GM23248 (cell line): ENCODE measurements at places on chromosomes 2 and 18. TPM values are rescaled to one million over a fixed set of nuclear protein-coding genes. Genes with fewer than 3 reads are reported as not detected.

- no peaks in the 10 kb centered on the region for H3K36me3 ChIP-seq
- no peak overlapping the region for H3K27ac ChIP-seq
- no peak overlapping the region for H3K4me3 ChIP-seq
- peaks cover 3% of the 10 kb centered on the region; the same call in 1 of the 2 replicates for H3K27me3 ChIP-seq
- no peak for DNase-seq
Measured at GRCh38 chr2:138919120-138919747, 139.0 kb upstream of the NXPH2 start.

GRCh38 chr2:28552045-28552823 lies 56.4 kb downstream of the PLB1 start:
- H3K4me1 ChIP-seq = no peaks in the 10 kb centered on the region
- no peak overlapping the region for H3K4me3 ChIP-seq
- DNase-seq = peak; percentile 79
- H3K27ac ChIP-seq = no peak overlapping the region
- no peaks in the 10 kb centered on the region for H3K36me3 ChIP-seq

- no peaks in the 10 kb centered on the region for H3K36me3 ChIP-seq
- no peak overlapping the region for H3K27ac ChIP-seq
- H3K4me1 ChIP-seq = no peaks in the 10 kb centered on the region
- H3K4me3 ChIP-seq = no peak overlapping the region
Measured at GRCh38 chr2:233446121-233446520, 91.8 kb downstream of the DGKD start.

The ZNF804A gene
- polyA plus RNA-seq = 0.70 and 0.93 TPM in 2 replicates

The PGAP1 gene
- 2.4 and 2.5 TPM in 2 replicates for polyA plus RNA-seq

GRCh38 chr2:29166242-29167039 lies 51.2 kb downstream of the CLIP4 start:
- peaks cover 20% of the 10 kb centered on the region for H3K4me1 ChIP-seq
- peak overlapping the region; percentile 57 for H3K27ac ChIP-seq
- H3K4me3 ChIP-seq = no peak overlapping the region
- H3K27me3 ChIP-seq = no peaks in the 10 kb centered on the region

- no peak overlapping the region for H3K4me3 ChIP-seq
- peaks cover 16% of the 10 kb centered on the region for H3K4me1 ChIP-seq
- H3K27ac ChIP-seq = no peak overlapping the region
- H3K36me3 ChIP-seq = no peaks in the 10 kb centered on the region
- DNase-seq = peak; percentile 59
Measured at GRCh38 chr2:64062840-64063239, 43.6 kb upstream of the VPS54 start.

- no peaks in the 10 kb centered on the region for H3K27me3 ChIP-seq
- no peaks in the 10 kb centered on the region for H3K4me1 ChIP-seq
- no peak overlapping the region for H3K27ac ChIP-seq
- no peak overlapping the region for H3K4me3 ChIP-seq
Measured at GRCh38 chr2:10204326-10205161, 82.0 kb downstream of the RRM2 start.

DNA sequence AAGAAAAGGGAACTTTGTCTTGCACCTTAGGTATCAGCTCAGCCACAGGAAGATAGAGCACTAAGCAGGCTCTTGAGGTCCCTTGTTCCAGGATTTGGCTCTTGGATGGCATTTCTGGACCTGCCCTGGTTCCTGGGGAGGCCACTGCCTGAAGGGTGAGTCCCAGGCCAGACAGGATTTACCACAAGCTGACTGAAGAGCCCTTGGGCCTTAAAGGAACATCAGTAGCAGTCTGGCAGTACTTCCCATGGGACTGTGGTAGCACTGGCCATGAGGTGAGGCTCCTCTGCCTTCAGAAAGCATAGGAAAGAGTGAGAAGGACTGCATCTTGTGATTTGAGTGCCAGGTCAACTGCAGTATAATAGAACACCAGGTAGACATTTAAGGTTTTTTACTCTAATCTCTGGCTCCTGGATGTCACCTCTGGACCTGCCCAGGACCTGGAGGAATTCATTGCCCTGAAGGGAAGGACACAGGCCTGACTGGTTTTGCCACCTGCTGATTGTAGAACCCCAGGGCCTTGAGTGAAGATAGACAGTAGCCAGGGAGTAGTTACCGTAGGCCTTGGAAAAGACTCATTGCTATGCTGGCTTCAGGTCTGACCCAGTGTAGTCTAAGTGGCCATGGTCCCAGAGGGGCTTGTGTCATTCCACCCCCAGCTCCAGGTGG lies 154.4 kb upstream of the CREB1 start:
- no peaks in the 10 kb centered on the region for H3K36me3 ChIP-seq
- H3K4me1 ChIP-seq = no peaks in the 10 kb centered on the region
- no peak overlapping the region for H3K4me3 ChIP-seq
- no peaks in the 10 kb centered on the region for H3K27me3 ChIP-seq
- DNase-seq = no peak

DNA sequence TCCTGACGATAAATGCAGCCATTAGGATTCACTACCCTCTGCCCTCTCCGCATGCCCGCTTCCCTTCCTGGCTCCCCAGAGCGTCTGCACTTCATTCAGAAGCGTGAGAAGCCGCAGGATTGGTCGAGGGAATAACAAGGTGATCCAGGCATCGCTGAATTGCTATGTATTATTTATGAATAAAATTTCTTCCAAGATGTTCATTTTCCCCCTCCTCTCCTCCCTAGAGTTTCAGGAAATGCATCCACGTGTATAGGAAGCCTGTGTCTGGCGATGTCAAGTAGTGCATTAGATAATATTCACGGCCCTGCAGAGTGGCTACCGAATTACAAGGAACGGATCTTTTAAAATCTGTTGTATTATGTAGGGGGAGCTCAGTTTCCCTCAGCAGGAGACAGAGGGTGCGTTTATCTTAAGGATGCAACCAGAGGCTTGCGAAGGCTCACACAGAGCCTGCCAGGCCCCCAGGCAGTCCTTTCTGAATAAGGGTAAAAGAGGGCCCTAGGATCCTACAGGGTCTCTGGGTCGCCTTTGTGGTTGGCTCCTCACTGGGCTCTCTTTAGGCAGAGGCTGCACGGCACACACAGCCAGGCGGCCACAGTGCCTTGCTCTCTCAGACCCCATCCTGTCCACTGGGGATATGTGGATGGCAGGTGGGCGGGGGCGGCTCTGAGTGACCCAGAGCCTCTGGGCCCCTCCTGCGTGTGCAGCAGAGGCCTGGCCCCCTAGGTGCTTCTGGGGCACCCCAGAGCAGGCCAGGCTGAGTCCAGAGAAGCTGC lies 224.1 kb upstream of the PXDN start:
- H3K27me3 ChIP-seq = no peaks in the 10 kb centered on the region
- H3K4me1 ChIP-seq = no peaks in the 10 kb centered on the region
- H3K36me3 ChIP-seq = no peaks in the 10 kb centered on the region
- no peak overlapping the region for H3K4me3 ChIP-seq

- no peak overlapping the region for H3K4me3 ChIP-seq
- no peaks in the 10 kb centered on the region for H3K36me3 ChIP-seq
- H3K27ac ChIP-seq = no peak overlapping the region
- DNase-seq = no peak
Measured at GRCh38 chr2:64008434-64009009, 10.7 kb downstream of the VPS54 start.

DNA sequence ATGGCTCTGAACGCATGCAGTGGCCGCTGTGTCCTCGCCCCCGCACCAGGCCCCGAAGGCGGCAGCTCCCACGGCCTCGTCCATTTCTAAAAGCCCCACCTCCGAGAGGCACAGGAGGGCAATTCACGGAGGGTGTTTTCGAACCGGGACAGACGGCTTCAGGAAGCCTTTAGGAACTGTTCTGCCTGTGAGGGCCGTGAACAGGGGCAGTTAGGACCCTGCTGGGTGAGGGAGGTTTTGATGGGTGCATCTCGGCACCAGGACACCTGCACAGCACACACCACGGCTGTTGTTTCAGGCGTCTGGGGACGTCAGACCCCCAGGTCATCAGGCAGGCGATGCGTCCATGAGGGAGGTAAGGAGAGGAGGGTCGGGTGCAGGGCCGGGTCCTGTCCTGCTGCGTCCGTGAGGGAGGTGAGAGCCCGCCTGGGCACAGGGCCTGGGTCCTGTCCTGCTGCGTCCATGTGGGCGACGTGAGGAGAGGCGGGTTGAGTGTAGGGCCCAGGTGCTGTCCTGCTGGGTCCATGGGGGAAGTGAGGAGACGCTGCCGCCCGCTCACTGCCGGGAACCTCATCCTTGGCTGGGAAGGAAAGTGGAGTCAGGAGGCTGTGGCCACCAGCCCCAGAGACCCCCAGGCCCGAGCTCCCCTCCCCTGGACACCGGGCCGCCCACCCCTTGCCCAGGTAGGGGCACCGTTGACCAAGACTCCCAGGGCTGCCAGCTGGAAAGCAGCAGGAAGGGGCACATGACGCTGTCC lies 25.5 kb upstream of the KCNG2 start:
- no peaks in the 10 kb centered on the region for H3K4me1 ChIP-seq
- H3K27ac ChIP-seq = no peak overlapping the region
- DNase-seq = no peak
- no peak overlapping the region for H3K4me3 ChIP-seq
- H3K36me3 ChIP-seq = no peaks in the 10 kb centered on the region
- peaks cover 16% of the 10 kb centered on the region; the same call in 1 of the 2 replicates for H3K27me3 ChIP-seq

- no peaks in the 10 kb centered on the region for H3K36me3 ChIP-seq
- peak; percentile 77 for DNase-seq
- no peaks in the 10 kb centered on the region for H3K27me3 ChIP-seq
- no peak overlapping the region for H3K27ac ChIP-seq
- peak overlapping the region; percentile 53 for H3K4me3 ChIP-seq
- H3K4me1 ChIP-seq = peaks cover 13% of the 10 kb centered on the region; the same call in 1 of the 2 replicates
Measured at GRCh38 chr2:213251618-213252017, 32.6 kb upstream of the SPAG16 start.

DNA sequence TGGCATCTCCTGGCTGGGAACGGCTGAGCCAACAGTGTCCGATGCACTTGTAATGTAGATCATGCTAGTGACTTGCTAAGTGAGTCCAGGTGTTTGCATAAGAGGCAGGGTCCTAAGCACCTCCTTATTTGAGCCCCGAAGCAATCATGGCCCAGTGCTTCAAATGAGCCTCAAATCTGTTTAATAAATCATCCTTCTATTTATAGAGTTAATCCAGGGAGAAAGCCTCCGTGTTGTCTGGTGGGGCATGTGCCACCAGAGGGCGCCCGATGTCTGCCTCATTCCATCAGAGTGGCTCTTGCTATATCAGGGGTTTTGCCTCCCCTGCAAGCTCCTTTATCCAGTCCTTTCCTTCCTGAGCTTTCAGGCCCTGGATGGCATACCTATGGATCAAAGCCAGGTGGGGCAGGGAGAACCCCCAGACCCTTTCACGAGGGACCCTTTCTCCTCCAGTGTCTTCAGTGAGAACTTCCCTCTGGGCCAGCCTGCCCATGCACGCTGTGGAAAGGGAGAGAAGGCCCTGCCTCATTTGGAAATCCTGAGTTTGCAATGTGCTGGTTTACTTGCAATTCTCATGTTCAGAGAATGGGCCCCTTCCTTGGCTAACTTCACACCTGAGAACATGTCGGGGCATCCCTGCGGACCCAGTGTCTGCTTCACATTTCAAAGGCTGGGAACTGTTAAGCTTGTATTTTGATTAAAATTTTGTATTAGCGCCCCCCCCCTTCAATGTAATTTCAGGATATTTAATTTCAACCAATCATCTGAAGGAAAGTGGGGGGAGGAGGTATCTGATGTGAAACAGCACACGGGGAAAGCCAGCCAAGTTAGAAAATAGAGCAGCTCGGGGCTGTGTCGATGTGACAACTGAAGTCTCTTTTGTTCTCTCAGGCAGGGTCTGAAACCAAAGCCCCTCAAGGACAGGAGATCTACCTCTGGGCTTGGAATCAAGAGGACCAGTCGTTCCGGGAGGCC lies 39.7 kb downstream of the RDH14 start:
- H3K27me3 ChIP-seq = no peaks in the 10 kb centered on the region
- DNase-seq = peak; percentile 80
- no peak overlapping the region for H3K4me3 ChIP-seq
- H3K4me1 ChIP-seq = peaks cover 39% of the 10 kb centered on the region

DNA sequence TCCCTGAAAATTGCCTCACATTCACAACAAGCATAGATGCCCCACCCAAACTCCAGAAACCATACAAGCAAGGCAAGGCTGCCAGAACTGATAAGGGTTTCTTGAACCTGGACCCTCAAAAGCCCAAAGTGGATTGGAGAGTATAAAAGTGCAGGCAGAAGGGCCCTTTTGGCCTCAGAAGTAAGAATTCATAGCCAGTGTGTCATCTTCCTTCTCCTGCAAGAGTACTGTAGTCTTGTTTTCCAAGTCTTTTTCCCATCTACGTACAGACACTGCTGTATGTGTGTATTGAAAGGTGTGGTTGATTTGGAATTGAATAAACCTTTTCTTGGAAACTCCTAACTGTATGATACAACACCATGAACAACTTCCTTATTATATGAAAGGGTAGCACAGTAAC lies 46.8 kb downstream of the ZC3H15 start:
- peak; percentile 33 for DNase-seq
- H3K27me3 ChIP-seq = no peaks in the 10 kb centered on the region
- no peak overlapping the region for H3K27ac ChIP-seq
- H3K4me1 ChIP-seq = peaks cover 10% of the 10 kb centered on the region
- no peak overlapping the region for H3K4me3 ChIP-seq

The OTOF gene
- 0.37 and 0.38 TPM in 2 replicates for polyA plus RNA-seq

DNA sequence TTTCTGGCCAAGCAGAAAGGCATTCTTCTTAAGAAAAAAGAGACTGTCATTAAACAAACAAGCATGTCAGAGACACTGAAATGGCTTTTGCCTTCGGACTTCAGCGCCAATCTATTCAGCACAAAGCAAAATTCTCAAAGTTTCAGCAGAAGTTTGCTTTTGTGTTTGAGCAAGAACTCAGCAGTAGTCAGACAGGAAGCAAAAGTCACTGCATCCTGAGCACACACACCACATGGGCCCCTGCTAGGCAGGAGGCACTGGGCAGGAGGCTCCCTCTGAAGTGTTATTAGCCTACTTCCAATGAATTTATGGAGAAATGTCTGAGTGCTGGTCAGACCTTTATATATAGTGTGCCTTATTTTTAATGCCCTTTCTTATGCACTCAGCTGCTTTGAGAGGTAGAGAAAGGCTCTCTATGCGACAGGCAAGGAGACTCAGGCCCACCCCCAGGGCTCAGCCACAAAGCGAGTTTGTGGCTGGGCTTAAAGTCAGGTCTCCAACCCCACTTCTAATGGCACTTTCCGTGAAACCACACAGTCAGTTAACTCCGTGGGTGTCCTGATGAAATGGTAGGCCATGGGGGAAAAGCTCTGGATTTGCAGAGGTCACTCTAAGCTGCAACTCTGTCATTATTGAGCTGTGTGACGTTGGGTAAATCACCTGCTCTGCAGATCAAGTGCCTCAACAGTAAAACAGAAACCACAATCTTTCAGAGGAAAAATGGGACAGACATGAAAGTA lies 161.0 kb upstream of the TMEM200C start:
- H3K4me1 ChIP-seq = peaks cover 48% of the 10 kb centered on the region
- H3K27me3 ChIP-seq = no peaks in the 10 kb centered on the region
- peak overlapping the region; percentile 71 for H3K27ac ChIP-seq
- peak; percentile 75 for DNase-seq
- H3K36me3 ChIP-seq = no peaks in the 10 kb centered on the region

DNA sequence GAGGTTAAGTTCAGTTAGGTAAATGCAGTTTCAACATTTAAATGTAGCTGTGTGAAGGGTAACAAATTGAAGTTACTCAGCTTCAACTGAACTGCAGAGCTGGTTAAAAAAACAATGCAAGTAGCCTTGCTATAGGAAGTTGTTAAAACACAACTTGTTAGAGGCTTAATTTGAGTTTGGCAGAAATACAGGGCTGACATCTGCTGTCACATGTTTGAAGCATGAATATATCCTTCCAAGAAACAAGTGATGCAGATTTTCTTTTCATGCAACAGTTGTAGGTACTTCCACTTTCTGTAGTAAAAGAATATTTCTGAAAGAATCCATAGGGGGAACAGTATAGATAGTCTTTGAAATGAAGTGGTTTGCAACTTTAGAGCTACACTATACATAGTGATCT lies 208.7 kb upstream of the RASGRP3 start:
- peak overlapping the region; percentile 38; the same call in 1 of the 2 replicates for H3K27ac ChIP-seq
- no peak overlapping the region for H3K4me3 ChIP-seq
- peaks cover 45% of the 10 kb centered on the region for H3K4me1 ChIP-seq
- H3K36me3 ChIP-seq = peaks cover 14% of the 10 kb centered on the region
- DNase-seq = peak; percentile 44
- no peaks in the 10 kb centered on the region for H3K27me3 ChIP-seq

The SLC30A3 gene
- polyA plus RNA-seq = not detected in 2 replicates
